ENCODE measurements at places on chromosomes 11 and 22. TPM values are rescaled to one million over a fixed set of nuclear protein-coding genes. Genes with fewer than 3 reads are reported as not detected.

The SLC22A12 gene
- not detected for total RNA-seq

The SCGB2A2 gene
- total RNA-seq: not detected

The GAS2L1 gene
- total RNA-seq: 4.0 TPM

The TMEM191C gene
- 0.71 TPM for total RNA-seq

The SUN2 gene
- 48.8 TPM for total RNA-seq
